WTC11 (cell line): ENCODE measurements at places on chromosomes 12 and 14. TPM values are rescaled to one million over a fixed set of nuclear protein-coding genes. Genes with fewer than 3 reads are reported as not detected.

DNA sequence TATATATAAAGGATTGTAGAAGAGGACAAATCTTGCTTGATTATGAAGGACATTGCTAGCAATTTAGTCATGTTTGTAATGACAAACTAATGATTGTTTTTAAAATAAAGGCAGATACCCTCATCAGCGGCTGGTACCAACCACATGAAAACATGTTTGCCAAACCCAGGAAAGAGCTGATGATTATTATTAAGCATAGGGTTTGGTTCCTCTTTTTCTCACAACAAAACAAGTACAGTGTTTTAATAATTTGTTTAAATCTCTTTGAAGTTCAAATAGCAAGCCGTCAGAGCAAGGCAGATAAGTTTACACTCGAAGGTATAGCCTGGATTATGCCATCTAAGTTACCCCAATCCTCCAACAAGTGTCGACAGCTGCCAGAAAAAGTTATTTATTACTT is 5.3 kb upstream of the SINHCAF start:
- no peak for DNase-seq

- DNase-seq = no peak
These were observed 11.6 kb downstream of the PKP2 start for GRCh38 chr12:32884962-32885361.

DNA sequence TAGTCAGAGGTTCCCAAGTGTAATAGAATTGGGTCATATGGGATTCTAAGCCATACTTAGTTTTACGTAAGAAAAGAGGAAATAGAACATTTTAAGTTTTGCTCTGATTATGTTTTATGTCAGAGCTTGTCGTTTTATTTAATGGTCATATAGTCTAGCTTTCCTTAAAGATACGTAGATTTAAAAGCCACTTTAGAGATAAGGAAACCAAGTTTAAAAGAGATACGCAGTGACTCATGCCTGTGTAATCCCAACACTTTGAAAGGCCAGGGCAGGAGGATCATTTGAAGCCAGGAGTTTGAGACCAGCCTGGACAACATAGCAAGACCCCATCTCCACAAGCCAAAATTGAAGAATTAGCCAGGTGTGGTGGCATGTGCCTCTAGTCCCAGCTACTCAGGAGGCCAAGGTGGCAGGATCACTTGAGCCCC is 19.5 kb downstream of the MAPK1IP1L start:
- DNase-seq = no peak

DNA sequence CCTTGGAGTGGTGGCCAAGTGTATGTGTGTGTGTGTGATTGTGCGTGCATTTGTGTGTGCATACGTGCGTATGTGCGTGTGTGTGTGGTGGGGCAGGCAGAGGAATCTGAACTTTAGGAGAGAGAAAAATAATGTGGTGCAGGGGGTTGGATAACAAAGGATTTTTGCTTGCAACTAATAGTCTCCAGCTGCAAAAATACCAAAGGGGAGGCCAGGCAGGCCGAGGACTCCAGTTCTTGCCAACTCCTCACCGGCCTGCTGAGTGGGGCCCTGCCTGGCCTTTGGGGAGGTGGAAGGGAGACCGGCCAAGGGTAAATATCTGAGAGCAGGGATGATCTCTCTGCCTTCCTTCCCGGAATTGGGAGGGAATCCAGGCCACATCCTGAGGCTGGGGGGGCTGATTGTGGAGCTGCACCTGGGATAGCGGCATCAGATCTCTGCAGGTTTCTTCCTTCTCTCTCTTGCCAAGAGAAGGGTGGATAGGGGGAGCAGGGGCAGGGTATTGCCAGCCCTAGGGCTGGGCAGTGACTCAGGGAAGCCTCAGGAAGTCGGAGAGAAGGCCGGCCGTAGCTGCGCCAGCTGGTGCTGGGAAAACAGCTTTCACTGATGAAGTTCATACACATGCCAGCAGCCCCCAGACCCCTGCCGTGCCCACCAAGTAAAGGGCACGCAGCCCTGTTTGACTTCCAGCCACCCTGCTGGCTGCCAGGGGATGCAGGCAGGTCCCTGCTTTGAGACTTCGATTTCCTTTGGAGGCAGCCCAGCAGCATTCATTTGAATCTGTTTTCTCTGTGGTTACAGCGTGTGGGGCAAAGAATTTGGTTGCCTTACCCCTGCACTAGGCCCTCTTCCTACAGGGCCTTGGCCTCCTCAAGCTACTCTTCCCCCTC is 4.6 kb upstream of the LRP1-AS start:
- no peak for DNase-seq

DNA sequence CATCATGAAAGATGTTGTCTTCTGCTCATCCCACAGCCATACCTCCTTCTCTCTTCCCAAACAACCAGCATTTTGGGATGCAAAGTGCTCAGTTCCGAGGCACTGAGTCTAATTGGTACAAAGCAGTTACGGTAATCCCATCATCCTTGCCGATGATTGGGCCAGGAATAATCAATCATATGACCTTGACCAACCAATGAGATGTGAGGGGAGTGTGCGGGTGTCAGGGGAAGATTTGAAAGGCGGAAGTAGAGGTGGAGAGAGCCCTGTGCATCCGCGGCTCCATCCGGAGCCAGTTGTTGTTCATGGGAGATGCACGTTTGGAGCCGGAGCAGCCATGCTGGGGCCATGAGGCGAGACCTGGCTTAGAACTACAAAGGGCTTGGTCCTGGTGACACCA is 67.3 kb downstream of the SYNE3 start:
- DNase-seq = no peak

GRCh38 chr12:44847888-44848702 is 28.0 kb downstream of the NELL2 start:
- DNase-seq = no peak

DNA sequence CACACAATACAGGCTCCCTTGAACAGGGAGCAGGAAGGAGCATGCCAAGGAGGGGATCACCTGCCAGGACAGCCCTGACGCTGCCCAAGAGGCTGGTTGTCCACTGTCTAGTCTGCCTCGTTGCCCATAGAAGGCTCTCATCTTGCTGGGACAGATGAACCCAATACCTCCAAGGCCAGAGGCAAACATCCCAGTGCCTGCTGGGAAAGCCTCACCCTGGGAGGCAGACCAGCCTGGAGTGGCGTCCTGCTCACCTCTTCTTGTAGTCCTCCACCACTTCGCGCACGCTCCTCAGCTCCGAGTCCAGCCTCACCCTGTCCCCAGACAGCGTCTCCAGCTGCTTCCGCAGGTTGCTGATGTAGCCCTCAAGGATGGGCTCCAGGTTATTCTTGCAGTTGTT is 2.4 kb downstream of the KRT73 start:
- no peak for DNase-seq

DNA sequence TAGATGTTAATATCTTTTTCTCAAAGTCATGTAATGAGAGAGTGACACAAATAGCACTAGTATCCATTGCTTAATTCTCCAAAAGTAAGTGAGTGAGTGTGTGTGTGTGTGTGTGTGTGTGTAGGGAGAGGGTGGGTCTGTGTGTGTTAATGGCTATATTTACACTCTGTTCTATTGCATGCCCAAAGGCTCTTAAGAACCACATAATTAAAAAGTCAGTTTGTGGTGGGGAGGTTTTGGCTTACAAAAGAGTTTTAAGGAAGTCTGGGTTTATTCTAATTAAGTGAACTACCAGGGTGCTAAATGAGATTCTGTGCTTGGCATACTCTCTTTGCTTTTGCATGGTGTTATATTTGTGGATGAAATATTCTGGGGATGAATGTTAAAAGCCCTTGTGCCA is 1897.6 kb upstream of the FLRT2 start:
- no peak for DNase-seq

- no peak for DNase-seq
These were observed 10.3 kb downstream of the CLMN start for GRCh38 chr14:95309261-95310051.

GRCh38 chr14:24274101-24274543 is 2.7 kb upstream of the RABGGTA start:
- no peak for DNase-seq

DNA sequence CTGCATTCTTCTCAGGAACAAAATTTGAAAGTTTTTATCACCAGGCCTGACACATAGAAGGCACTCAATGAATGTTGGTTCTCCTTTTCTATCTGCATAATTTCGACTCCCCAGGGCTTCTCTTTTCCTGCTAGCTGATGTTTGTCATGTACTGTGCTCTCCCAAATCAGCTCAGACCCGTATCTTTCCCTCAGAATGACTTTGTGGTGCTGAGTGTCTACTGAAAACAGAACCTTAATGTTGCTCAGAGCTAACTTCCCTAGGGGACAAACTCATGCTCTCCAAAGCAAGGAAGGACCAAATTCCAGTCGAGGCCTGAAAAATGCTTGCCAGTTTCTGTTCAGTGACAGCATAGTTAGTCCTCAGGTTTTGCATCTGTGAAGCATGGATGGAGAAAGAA is 1.9 kb downstream of the ARHGDIB start:
- DNase-seq = no peak

DNA sequence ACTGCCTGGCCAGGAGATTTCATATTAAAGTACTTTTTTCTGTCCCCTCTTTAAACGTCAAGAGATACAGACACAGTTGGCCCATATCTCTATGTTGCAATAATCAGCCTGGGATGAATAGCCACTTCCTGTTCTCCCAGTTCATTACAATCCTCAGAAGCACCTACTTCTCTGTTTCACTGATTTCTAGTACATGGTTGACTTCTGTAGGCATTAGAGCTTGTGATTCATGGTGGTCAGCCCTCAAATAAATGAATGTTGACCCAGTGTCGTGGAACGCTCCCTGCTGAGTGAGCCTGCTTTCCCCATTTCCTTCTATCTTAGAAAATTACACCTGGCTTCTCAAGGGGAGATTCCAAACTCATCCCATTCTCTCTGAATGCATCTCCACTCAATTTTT is 416.7 kb downstream of the PDZRN4 start:
- DNase-seq = no peak

- no peak for DNase-seq
These were observed 3.3 kb downstream of the NCKAP5L start for GRCh38 chr12:49824895-49825294.

DNA sequence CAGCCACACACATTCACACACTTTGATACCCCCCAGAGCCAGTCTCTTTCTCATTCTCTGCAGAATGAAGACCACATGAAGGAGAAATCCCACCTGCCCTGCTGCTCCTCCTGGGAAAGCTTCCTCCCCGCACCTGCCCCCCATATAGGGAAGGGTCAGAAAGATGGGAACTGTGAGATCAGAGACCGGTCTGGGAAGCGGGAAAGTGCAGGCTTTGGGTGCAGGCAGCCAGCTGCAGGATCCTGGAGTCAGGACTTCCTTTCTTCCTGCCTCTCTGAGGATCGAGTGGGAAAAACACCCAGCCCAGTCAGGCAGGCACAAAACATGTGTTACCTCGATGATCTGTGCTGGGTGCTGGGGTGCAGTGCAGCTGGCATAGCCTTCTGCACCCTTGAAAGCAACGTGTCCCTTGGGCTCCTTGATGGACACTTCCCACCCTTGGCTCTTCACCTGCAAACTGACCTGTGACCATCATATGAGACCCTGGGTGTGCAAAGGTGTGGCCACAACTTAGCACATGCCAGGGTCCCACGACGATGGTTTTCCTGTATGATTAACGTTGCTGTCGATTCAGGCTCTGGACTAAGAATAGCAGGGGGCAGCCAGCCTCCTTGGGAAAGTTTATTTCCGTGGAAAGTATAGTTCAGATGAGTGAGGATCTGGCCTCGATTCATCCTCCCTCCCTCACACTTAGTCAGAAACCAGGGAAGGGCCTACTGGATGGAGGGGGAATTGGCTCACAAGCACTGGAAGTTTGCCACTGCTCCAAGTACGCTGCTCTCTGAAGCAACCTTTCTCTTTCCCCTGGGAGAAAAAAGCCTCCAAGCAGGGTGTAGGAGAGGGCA is 105.4 kb upstream of the MED13L start:
- no peak for DNase-seq

GRCh38 chr14:66596241-66596985 is 88.5 kb downstream of the GPHN start:
- no peak for DNase-seq

DNA sequence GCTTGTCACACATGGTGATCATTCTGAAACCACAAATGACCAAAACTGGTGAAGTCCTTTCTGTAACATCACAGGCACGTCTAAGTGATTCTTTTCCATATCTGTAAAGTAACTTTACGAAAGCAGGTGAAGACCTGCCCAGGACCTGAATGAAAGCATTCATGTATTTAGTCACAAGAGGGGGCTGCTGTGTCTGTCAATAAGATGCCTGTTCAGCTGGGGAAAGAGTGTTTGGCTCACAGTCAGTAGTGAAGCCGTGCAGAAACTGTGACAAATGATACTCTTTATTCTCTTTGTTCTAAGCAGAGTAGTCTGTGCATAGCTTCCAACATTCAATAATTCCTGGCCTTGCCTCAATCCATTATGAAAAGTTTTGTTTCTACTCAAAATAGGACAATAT is 373.5 kb upstream of the OR4E1 start:
- DNase-seq = no peak

DNA sequence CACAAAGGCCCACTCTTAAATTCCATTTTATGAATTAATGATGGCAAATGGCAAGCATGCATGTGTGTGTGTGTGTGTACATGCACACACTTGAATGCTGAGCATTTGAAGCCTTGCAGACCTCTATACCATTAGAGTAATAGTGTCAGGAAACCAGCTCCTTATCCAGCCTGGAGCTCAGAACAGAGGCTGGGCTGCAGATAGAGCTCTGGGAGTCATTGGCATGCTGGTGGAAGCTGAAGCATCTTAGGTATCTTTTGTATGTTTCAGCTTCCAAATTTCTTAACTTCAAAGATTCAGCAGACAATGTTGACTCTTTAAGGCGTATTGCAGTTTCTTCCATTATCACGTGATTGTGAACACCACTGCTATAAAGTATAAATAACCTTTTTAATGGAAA is 192.9 kb upstream of the ARHGAP5 start:
- DNase-seq = no peak

GRCh38 chr12:79364197-79364596 is 326.6 kb downstream of the PAWR start:
- no peak for DNase-seq

DNA sequence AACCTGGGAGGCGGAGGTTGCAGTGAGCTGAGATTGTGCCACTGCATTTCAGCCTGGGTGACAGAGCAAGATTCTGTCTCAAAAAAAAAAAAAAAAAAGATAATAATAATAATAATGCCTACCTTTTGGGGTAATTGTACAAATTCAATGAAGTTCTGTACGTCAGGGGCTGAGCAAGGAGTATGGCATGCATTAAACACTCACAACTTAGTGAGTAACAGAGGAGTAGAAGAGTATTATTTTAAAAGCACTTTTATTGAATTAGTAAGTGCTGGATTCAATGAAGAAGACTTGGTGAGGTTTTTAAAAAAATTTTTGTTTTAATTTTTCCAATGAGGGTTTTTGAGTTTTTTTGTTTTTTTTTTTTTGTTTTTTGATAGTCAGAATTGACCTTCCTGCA is 783.6 kb upstream of the TBX3 start:
- DNase-seq = no peak

Gene DBX2
- 0.27 to 0.35 TPM (median 0.27 TPM) in 3 replicates for total RNA-seq

Gene IFNG-AS1
- not detected in 3 replicates for total RNA-seq

Gene SERPINA3
- total RNA-seq = 2.7 to 3.5 TPM (median 3.0 TPM) in 3 replicates

Gene LMO3
- total RNA-seq = 22.2 to 29.8 TPM (median 23.3 TPM) in 3 replicates

Gene HOTAIR
- total RNA-seq = not detected in 3 replicates

Gene KCNH3
- 0.27 to 0.44 TPM (median 0.44 TPM) in 3 replicates for total RNA-seq

Gene ASB2
- 0.37 to 0.73 TPM (median 0.71 TPM) in 3 replicates for total RNA-seq

Gene AMDHD1
- total RNA-seq = 0.62 to 1.6 TPM (median 1.1 TPM) in 3 replicates
